ENCODE measurements at places on chromosomes 2 and 18.

DNA sequence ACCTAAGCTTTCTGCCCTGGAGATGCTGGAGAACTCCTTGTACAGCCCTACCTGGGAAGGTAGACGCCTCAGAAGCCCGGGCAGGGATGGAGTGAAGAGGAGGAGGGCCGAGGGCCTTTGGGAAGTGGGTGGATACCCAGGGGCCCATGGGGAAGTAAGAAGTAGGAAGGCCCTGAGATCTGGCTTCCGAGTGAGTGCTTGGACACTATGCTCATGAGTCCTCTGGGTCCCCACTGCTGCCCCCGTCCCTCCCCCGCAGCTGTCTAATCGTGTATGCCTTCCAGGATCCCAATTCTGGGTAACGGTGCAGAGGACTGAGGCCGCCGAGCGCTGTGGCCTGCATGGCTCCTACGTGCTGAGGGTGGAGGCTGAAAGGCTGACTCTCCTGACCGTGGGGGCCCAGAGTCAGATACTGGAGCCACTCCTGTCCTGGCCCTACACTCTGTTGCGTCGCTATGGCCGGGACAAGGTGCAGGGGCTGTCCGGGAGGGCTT, 1.1 kb downstream of the DOK1 start:
- no peak for DNase-seq

DNA sequence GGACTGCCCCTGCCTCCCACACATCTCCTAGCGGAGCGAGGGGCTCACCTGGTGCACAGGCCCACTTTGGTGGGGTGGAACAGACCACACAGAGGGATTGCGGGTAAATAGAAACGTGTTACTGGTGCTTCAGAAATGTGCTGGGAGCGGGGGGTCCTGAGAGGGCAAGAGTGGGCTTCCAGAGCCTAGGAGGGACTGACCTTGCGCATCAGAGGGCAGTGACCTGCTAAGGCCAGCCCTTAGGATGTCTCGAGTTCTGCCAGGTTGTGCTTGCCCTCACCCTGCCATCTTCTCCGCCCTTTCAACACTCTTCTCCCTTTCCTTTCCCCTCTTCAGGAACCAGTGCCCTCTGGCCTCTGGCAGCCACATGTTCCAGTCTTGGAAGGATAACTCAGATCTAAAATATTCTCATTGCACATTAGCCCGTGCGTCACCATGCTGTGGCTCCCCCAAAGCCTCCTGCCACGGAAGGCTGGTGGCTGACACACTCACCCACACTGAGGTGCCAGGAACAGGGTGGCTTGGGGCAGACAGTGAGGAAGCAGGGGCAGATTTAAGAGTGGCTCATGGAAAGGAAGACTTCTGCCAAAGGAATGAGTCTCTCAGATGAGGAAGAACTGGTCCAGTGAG, 89.6 kb downstream of the MCFD2 start:
- no peak for DNase-seq

DNA sequence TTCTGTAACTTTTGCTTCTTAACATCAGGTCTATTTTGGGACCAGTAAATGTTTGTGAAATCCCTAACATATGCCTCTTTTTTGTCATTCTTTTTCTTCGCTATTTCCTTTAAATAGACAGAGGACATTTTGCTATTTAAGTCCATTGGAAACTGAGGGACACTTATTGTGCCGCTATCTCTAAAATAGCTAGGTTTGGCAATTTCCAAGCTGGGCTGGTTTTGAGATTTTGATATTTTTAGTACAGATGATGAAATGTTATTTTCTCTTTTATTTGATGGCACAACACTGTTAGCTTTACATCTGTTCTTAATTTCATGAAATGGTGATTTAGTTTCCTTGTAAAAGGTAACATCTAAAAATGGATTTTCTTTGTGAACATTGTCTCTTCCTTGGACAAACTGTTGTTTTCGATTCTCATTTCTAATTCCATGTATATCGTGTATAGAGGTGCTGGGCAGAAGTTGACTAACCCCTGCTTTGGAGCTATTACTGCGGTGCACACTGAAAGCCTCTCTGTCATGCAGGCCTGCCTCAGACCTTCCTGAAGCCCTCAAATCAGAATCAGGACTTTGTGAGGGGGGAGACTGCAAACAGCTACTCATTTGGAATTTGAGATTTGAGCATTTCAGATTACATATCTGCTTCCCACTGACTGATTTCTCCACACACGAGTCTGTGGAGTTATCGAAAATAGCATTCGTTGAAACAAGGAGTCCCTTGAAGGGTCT, 594 bp downstream of the RAD51AP2 start:
- no peak for DNase-seq

DNA sequence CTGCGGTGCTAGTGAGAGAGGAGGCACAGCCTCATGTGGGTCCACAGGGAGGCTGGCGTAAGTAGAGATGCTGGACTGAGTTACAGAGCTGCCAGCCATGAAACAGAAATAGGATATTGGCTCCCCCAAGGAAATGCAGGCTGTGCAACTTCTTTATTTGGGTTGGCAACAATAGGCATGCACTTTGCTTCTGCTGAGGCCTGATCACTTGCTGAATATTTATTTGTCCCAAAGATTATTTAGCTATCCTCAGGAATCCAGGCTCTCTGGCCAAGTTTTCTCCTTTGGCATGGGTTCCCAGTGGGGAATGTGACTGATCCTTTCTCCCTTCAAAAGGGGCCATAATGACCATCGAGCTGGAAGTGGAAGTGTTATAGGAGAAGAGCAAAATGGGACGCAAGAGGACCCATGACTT, 60.0 kb downstream of the MAPK4 start:
- DNase-seq: no peak

DNA sequence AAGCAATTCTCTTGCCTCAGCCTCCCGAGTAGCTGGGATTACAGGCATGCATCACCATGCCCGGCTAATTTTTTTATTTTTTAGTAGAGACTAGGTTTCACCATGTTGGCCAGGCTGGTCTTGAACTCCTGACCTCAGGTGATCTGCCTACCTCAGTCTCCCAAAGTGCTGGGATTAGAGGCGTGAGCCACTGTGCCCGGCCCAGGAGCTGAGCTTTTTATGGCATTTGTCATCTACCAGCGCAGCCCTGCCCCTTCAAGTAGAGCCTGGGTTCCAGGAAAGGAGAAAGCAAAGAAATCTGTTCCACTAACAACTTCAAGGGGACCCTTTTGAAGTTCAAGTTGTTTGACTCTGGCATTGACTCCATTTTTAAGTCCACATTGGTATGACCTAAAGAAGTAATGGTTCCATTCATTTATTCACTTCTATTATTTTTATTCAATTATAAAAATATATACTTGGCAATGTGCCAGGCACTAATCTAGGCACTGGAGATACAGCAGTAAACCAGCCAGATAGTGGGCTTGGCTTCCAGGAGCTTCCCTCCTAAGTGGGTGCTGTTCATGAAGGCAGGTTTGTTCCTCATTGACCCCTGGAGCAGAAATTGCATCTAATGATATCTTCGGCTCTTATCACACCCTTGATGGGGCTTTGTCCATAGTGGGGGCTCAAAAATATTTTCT, 8.0 kb upstream of the SFTPB start:
- DNase-seq: no peak

DNA sequence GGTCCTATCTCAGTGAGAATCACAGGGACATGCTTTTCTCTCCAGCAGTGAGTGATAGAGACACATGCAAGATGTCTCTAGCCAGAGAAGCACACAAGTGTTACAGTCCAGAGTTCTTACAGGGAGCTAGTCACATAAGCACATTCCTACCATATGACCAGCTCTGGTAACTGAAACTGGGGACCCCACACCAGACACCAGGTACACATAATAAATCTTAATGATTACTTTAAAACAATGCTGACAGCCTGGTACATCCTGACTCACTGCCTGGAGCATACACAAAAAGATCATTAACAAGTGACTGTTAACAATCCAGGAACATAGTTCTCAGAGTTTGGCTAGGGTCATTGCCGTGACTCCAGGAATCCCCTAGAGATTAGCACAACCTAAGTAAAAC, 53.6 kb downstream of the GALNT1 start:
- no peak for DNase-seq

DNA sequence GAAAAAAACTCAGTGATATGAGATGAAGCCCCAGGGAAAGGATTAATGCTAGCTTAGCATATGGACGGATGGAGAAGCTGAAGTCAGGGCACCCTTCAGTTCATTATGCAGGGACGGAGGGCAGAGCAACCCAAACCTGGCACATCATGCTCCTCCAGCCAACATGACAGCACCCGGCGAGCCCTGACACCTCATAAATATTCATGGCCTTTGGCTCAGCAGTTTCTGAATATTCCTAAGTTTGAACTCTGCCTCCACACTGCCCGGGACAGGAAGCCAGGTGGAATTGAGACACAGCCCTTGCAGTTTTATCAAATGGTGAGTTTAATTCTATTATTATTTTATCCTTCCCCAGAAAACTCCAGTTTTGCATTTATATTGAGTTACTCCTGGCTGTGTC, 87.3 kb upstream of the SH3BP4 start:
- DNase-seq: no peak

GRCh38 chr18:23650968-23651927, 11.5 kb downstream of the ANKRD29 start:
- DNase-seq: no peak

DNA sequence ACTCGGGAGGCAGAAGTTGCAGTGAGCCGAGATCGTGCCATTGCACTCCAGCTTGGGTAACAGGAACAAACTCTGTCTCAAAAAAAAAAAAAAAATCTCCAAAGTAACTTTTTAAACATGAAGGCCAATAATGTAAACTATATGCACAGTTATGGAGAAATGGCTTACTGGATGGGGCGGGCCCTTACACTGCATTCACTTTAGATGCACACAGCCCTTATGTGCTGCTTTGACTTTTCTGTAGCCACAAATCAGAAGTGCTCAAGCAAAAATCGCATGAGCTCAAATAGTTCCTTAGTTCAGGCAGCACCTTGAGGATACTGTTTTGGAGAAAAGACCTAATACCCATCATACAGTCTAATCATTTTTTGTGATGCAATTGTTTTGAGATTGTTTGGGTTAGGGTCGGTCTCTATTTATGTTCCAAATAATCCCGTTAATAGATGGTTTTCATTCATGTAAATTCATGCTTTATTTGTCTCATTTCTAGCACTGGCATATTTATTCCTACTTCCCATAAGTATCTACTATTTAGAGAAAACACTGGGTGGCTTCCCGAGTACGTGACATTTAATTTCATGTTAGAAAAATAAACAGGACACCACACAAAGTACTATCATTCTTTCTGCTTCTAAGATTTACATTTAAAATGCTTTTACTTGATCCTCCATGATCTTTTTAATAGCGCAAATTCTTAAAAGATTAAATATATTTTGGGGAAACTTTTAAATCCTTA, 34.7 kb downstream of the RBMS1 start:
- no peak for DNase-seq

- no peak for DNase-seq
Measured at GRCh38 chr2:227447606-227448005, 24.4 kb upstream of the AGFG1 start.

- DNase-seq: no peak
Measured at GRCh38 chr2:24220554-24221291, 45.9 kb downstream of the FAM228A start.

GRCh38 chr18:47975105-47975504, 44.6 kb upstream of the SMAD2 start:
- DNase-seq: no peak

GRCh38 chr18:50806208-50806616, 13.6 kb downstream of the MRO start:
- no peak for DNase-seq

- no peak for DNase-seq
Measured at GRCh38 chr2:217930761-217931563, 71.8 kb downstream of the TNS1 start.

- no peak for DNase-seq
Measured at GRCh38 chr2:240840435-240841060, 20.5 kb upstream of the KIF1A start.

DNA sequence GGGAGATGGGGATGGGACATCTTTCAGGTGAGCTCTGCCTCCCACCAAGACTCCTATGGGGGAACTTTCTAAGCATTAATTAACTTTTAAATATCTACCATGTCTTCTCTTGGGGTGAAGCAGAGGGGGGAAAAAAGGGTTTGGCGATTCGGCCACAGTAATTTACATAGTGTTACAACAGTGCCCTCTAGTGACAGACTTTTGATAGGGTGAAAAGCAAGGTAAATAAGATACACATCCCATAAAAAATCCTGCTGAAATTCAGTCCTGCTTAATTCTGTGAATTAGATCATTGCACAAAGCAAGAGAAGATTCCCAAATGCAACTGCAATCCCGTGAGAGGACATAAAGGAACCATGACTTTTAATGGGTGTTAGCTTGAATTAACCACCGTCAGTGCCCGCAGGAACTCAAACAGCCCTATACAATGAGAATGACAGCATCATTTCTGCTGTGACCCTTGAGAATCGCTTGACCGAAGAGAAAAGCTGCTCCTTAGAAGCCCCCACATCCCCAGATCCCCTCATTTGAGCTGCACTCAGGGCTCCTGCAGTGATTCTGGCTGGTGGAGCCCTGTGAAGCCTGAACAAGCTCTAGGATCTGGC, 32.8 kb downstream of the FAM124B start:
- DNase-seq: no peak

GRCh38 chr2:134665727-134666506, 52.9 kb downstream of the TMEM163 start:
- DNase-seq: no peak

DNA sequence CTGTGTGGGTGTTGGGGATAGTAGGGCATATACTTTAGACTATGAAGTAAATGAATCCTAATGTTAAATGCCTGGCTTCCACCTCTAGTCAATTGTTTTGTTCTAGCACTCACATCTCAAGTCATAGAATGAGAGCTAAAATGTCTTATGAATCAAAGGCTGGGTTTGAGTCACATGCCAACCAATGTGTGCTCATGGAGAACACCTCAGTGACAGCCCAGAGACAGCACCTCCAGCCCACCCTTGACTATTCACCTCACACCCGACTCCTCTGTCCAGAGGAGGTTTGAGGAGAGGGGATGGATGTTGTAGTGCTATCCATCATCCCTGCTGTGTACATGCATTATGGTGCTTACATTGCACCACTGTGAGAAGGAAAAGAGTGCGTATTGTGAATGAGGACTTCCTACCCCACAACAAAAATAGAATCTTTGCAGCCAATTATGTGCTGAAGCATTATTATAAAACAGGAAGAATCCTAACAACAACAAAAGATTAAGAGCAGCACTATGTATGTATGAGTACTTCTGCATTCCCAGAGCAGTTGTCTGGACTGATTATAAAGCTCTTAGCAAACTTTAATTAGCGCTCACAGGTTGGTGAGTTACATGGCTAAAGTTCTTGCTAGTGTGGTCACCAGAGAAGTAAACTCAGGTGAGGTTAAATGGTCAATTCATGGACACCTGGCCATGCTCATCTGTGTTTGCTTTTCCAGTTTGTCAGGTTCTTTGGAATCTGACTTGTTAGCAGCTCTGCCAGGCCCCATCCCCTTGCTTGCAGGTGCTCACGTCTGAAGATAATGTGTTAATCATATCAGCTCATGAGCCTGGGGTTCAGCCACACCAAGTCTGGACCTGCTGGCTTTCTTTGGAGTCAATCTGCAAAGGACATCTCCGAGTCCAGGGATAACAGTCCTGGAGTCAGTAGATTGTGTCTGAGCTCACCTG, 55.3 kb upstream of the NABP1 start:
- no peak for DNase-seq

- no peak for DNase-seq
Measured at GRCh38 chr2:181607629-181608590, 49.0 kb downstream of the CERKL start.

- DNase-seq: no peak
Measured at GRCh38 chr2:173855661-173856060, 109.5 kb downstream of the SP3 start.

- DNase-seq: no peak
Measured at GRCh38 chr2:204664708-204665121, 119.4 kb downstream of the PARD3B start.

GRCh38 chr18:54130631-54131030, 93.8 kb downstream of the MBD2 start:
- no peak for DNase-seq
